Karpas-422 (cell line): ENCODE measurements at places on chromosomes 1 and 21. TPM values are rescaled to one million over a fixed set of nuclear protein-coding genes. Genes with fewer than 3 reads are reported as not detected.

Gene FMN2
- total RNA-seq = not detected in 2 replicates

Gene KCNJ9
- not detected in 2 replicates for total RNA-seq

Gene S1PR1
- not detected in 2 replicates for total RNA-seq

Gene SFN
- 0.47 and 1.0 TPM in 2 replicates for total RNA-seq

Gene SSX2IP
- 21.4 and 29.0 TPM in 2 replicates for total RNA-seq

Gene COL8A2
- 0.04 TPM in 1 of 2 replicates, not detected in the other for total RNA-seq

Gene CD34
- total RNA-seq = 0.04 TPM in 1 of 2 replicates, not detected in the other

Gene CACNA1S
- not detected in 2 replicates for total RNA-seq

DNA sequence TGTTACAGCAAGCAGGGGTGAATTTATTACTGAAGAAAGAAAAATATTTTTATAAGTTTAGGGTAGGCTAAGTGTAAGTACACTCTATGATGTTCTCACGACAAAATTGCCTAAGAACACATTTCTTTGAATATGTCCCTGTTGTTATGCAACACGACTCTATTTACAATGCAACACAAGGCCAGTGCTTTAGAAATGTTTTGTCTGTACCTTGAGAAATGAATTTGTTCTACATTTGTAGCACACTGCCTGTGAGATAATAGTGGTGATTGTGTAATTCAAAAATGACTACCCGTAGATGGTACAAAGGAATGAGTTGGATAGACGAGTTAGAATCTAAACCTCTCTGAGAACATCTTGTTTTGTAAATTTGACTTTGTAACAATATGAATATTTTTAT lies 63.7 kb upstream of the IGSF5 start:
- no peaks in the 10 kb centered on the region for H3K4me1 ChIP-seq
- H3K36me3 ChIP-seq = no peaks in the 10 kb centered on the region
- no peaks in the 10 kb centered on the region for H3K27me3 ChIP-seq
- H3K27ac ChIP-seq = no peak overlapping the region

DNA sequence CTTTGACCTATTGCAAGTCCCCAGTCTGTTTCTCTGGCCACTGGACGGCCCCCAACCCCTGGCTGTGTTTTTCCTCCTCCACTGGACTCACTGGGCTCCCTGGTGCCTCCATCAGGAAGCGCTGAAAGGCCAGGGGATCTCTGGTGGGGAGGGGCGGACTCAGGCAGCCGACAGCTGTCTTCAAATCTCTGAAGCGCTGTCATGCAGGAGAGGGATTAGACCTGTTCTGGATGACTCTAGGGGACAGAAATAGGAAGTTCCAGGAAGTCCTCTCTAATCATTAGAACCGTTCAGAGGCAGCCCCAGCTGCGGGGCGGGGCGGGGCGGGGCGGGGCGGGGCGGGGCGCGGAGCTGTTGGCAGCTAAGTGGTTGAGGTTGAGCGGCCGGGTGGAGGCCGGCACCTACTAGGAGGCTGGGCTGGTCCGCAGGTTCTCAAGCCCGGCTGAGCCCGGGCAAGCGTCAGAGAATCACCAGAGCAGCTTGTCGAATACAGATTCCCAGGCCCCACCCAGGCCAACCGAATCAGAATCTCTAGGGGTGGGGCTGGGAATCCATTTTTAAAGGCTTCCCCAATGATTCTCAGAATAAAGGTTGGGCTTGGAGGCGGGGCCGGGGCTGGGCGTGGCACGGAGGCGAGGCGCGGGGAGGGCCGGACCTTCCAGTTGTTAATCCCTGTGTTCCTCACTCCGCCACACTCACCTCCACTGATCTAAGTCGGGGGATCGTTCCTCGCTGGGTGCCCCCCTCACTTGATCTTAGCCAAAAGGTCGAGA lies 11.4 kb upstream of the PHLDA3 start:
- H3K36me3 ChIP-seq = no peaks in the 10 kb centered on the region
- DNase-seq = peak; percentile 78
- peaks cover 39% of the 10 kb centered on the region for H3K4me1 ChIP-seq
- peak overlapping the region; percentile 48; the same call in 1 of the 2 replicates for H3K4me3 ChIP-seq
- H3K27ac ChIP-seq = no peak overlapping the region

- peaks cover 64% of the 10 kb centered on the region for H3K4me1 ChIP-seq
- DNase-seq = no peak
- peak overlapping the region; percentile 62; the same call in 1 of the 2 replicates for H3K27ac ChIP-seq
- H3K27me3 ChIP-seq = no peaks in the 10 kb centered on the region
Observed at GRCh38 chr1:205604059-205604458, 27.8 kb downstream of the ELK4 start.

GRCh38 chr1:115133440-115133839 lies 44.1 kb upstream of the TSPAN2 start:
- H3K36me3 ChIP-seq = no peaks in the 10 kb centered on the region
- DNase-seq = no peak
- H3K27ac ChIP-seq = no peak overlapping the region
- no peak overlapping the region for H3K4me3 ChIP-seq

DNA sequence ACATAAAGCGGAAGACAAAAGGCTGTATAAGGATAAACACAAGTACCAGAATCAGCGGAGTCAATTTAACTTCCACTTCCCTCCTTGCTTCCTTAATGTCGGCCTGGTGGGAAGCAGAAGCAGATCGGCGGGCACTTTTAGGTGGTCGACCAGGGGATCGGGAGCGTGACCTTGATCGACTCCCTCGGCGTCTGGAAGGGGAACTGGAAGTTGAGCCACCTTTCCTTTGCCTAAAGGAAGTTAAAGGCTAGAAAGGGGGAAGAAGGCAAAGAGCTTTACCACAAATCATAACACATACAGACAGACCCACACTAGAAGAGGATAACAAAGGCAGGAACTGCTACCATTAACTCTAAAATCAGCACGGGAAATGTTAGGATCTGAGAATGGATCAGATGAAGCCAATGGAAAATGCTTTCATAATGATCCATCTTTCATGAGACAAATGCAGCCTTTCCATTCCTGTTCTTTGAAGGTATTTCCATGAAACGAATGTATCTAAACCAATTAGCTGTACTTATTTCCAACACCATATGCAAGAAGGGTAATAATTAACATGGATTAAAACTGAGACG lies 5.7 kb downstream of the LBR start:
- peaks cover 36% of the 10 kb centered on the region; the same call in 1 of the 2 replicates for H3K36me3 ChIP-seq
- no peak overlapping the region for H3K4me3 ChIP-seq
- no peaks in the 10 kb centered on the region for H3K27me3 ChIP-seq
- no peak overlapping the region for H3K27ac ChIP-seq
- peaks cover 32% of the 10 kb centered on the region for H3K4me1 ChIP-seq

- H3K27me3 ChIP-seq = no peaks in the 10 kb centered on the region
- peak overlapping the region; percentile 80 for H3K27ac ChIP-seq
- H3K4me3 ChIP-seq = no peak overlapping the region
Observed at GRCh38 chr1:110107867-110108469, 4.3 kb upstream of the UBL4B start.

DNA sequence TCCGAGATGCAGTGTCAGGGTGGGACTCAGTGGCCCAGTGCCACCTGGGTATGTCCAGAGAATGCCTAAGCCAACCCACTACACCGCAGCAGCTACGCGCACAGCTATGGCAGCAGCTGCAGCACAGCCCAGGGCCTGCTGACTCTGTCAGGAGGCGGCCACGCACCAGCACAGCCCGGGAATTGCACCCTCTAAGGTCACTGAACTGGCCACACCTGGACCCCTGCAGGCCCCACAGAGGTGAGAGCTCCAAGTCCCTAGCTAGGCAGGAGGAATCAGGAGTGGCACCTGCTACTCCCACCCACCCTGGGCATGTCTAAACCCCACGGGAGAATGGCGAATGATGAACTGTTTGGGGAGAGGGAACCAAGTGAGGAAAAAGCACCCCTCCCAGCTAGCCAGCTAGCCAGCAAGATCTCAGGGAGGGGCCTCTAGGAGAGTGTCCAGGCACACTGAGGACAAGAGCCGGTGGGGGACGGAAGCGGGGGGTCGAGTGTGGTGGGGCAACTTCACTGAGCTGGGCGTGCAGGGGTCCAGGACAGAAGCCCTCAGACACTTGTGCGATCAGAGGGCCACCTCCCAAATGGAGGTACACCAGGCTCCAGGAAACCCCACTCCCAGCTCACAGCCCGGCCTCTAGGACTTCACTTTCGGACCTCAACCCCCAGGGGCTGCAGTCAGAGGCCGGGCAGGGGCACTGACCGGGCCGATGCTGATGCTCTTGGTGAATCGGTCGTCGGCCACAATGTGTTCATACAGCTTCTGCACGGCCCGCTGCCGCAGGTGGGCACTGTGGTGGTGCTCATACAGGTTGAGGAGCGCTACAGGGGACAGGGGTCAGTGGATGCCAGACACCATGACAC lies 13.9 kb downstream of the LSS start:
- H3K36me3 ChIP-seq = no peaks in the 10 kb centered on the region
- DNase-seq = no peak
- H3K4me3 ChIP-seq = no peak overlapping the region

DNA sequence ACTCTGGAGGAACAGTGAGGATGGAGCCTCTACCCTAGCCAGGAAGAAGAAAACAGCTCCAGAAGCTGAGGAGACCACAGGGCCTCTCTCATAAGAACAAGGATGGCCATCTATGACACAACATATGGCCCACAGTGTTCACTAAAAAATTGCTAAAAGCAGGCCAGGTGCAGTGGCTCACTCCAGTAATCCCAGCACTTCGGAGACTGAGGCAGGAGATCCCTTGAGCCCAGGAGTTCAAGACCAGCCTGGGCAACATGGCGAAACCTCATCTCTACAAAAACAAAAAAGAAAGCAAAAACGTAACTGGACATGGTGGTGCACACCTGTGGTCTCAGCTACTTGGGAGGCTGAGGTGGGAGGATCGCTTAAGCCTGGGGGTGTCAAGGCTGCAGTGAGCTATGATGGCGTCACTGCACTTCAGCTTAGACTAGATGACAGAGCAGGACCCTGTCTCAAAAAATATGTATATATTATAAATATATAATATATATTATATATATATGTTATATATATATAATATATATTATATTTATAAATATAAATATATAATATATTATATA lies 103.1 kb downstream of the TOMM20 start:
- H3K4me1 ChIP-seq = no peaks in the 10 kb centered on the region
- DNase-seq = no peak
- no peak overlapping the region for H3K27ac ChIP-seq
- no peak overlapping the region for H3K4me3 ChIP-seq
- H3K27me3 ChIP-seq = no peaks in the 10 kb centered on the region
- H3K36me3 ChIP-seq = no peaks in the 10 kb centered on the region

- 0 out of 2 replicates have a peak, but pooled peaks cover 7% of the 10 kb centered on the region for H3K36me3 ChIP-seq
- peak overlapping the region; percentile 63 for H3K4me3 ChIP-seq
- no peaks in the 10 kb centered on the region for H3K27me3 ChIP-seq
- peaks cover 33% of the 10 kb centered on the region for H3K4me1 ChIP-seq
- peak; percentile 88 for DNase-seq
Observed at GRCh38 chr1:228500143-228500734, 13.1 kb downstream of the RNF187 start.

DNA sequence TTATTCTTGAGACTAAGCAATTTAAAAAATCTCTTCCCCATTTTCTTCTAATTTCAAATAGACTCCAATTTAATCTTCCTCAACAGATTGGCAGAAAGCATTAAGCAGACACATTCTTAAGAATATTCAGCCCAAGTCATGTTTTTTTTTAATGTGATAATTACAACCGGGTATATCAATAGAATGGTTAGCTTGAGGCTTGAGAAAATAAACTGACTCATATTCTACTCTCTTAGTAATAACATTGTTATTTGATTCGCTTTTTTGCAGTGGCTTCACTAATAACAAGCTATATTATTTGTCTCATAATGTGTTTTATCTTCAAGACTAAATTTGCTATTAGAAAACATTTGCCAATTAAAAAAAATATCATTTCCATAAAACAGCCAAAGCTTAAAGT lies 488.6 kb upstream of the RGS18 start:
- no peaks in the 10 kb centered on the region for H3K27me3 ChIP-seq
- H3K4me1 ChIP-seq = no peaks in the 10 kb centered on the region
- DNase-seq = no peak
- H3K4me3 ChIP-seq = no peak overlapping the region
- H3K27ac ChIP-seq = no peak overlapping the region

GRCh38 chr1:11598461-11598860 lies 55.8 kb downstream of the FBXO2 start:
- no peak for DNase-seq
- no peaks in the 10 kb centered on the region for H3K27me3 ChIP-seq
- no peak overlapping the region for H3K4me3 ChIP-seq

GRCh38 chr21:42187976-42188653 lies 30.8 kb upstream of the ABCG1 start:
- H3K27ac ChIP-seq = no peak overlapping the region
- no peak overlapping the region for H3K4me3 ChIP-seq
- H3K27me3 ChIP-seq = no peaks in the 10 kb centered on the region
- no peaks in the 10 kb centered on the region for H3K36me3 ChIP-seq
- peaks cover 10% of the 10 kb centered on the region for H3K4me1 ChIP-seq
